Amniotic epithelial cell (primary cell): ENCODE measurements at places on chromosomes 1 and 21.
A peak's percentile ranks its signal among the peaks of the same experiment; 100 is the strongest.

GRCh38 chr21:32163386-32163785 lies 115.5 kb downstream of the MIS18A start:
- DNase-seq, result no peak

- DNase-seq, result peak; percentile 90
These were observed 89.7 kb downstream of the PBX1 start for GRCh38 chr1:164648636-164649035.

DNA sequence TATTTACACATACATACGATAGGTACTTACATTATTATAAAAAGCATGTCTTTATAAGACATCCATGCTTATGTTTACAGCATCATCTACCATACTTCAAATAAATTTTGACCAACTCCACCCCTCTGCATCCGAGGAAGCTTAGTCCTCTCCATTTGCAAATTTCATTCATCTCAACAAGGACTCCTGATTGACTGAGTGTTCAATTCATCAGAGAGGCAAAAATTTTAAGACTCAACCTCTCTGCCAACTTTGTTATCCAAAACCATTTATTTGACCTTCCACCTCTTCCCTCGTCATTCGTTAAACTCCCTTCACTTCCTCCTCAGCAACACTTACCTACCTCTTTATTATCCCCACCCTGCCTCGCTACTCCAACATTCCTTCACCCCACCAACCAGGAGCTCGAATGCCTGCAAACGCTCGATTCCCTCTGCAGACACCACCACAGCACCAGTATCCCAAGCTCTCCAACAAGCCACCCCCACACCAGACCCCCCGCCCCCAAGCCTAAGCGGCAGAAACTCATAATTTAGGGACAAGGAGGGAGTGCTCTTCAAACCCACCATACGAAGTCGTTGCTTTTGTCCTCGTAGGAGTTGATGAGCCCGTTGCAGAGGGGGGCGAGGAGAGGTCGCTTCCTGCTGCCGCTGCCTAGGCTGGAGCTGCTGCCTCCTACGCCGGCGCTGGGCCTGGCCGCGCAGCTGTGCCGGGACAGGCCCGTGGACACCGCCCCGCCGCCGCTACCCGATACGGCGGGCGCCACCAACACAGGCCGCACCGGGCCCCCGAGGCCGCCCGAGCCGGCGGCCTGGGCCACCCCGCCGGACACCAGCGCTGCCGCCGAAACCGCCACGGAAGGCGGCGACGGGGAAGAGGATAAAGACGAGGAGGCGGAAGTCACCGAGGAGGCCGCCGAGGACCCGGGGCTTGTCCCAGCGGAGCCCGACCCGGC lies 803 bp downstream of the COP1 start:
- DNase-seq, result peak; percentile 22

DNA sequence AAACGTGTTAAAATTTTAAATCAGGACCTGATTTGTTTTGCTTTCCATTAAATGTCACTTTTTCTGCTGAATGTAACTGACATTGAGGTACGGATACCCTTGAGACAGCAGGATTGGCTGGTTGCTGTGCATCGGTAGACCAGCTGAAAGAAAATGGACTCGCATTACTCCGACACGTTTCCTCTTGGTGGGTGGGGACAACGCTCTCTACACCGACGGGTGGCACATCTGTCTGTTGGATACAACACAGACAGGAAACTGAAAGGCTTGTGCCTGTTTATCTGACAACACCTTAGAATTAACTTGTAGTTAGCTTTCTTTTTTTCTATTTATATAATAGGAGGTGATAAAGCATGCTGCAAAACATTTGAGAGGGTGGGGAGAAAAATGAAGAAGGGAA lies 19.4 kb downstream of the PRPF38A start:
- DNase-seq, result no peak

DNA sequence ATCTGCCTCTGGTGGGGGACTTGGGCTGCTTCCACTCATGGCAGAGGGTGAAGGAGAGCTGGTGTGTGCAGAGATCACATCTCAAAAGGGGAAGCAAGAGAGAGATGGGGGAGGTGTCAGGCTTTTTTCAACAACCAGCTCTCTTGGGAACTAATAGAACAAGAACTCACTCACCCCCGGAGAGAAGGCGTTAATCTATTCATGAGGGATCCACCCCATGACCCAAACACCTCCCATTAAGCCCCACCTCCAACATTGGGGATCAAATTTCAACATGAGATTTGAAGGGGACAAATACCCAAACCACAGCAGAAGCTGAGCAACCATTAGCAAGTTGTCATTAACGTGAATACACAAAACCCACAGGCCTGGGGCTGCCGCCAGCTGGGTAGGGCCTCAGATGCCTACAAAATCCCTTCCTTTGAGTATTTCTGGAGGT lies 12.0 kb upstream of the VWA5B1 start:
- DNase-seq, result no peak

GRCh38 chr1:19128968-19129514 lies 81.0 kb downstream of the UBR4 start:
- no peak for DNase-seq

GRCh38 chr1:178275553-178275952 lies 181.6 kb downstream of the RASAL2 start:
- no peak for DNase-seq

DNA sequence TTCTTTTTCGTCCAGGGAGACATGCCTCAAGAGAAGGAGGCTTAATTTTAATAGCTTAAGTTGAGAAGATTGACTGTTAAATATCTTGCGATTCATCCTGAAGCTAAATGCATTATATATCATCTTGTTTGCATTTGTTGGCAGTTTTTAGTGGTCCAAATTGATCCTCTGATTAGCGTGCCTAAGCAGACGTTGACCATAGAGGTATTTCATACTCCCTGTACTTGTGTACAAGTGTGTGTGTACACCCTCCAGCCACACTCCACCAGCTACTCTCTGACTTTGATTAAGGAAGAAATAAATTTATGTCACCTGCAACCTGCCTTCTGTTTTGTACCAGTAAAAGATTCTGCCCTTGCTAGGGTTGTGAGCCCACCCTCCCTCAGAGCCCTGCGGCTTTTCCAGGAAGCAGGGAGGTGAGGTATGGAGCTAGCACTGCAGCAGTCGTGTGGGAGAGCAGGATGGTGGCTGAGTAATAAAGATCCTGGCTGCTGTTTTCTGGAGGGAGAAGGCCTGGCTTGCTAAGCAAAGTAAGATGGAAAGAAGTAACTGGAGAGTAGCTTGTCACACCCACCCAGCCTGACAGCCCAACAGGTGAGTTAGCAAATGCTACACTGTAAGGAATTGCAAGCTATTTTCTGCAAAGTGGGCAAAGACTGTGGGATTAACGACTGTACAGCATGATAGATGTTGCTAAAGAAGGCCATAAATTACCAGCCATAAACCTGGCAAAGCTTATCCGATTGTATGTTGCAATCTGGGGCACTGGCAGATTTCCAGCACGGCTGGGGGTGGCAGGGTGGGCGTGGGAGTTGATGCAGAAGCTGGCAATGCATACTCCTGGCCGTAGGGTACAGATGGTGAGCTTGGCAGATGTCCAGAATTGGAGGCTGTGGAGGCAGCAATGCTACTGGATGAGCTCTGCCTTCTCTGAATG lies 170.2 kb downstream of the TNR start:
- DNase-seq, result no peak

- peak; percentile 27 for DNase-seq
These were observed 296.1 kb upstream of the SGIP1 start for GRCh38 chr1:66237722-66238479.

- no peak for DNase-seq
These were observed 59.3 kb downstream of the NKAIN1 start for GRCh38 chr1:31180338-31180737.

DNA sequence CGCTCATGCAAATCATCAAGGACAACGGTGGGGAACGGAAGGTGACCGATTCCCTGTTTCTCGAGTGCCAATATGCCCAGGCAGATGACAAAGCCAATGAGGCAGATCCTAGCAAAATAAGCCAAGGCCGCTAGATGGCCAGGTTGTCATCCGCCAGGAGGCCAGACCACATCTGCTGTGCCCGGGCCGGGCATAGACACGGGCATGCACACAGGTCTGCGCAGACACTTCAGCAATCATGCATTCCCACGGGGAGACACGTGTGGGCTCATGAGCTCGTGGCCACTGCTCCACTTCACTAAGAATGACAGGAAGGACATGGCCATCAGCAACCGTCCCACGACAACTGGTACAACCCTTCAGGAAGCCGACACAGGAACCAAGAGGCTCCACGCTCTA lies 23.4 kb downstream of the WDR4 start:
- DNase-seq, result no peak

DNA sequence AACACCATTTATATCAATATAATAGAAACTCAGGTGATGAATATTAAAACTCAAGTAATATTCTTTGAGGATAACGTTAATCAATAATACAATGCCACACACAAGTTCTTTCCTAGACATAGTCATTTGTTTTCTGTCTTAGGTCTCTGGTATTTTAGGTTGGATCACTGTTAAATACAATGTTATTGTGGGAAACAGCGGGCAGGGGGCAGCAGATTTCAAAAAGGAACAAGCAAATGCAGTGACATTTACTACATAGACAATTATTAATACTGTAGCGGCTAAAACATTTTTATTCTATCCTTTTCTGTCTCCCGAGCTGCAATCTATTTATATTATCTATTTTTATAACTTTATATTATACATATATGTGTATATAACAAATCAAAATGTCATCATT lies 186.4 kb upstream of the ZNHIT6 start:
- DNase-seq, result peak; percentile 27

GRCh38 chr21:35510294-35510693 lies 461.2 kb upstream of the RUNX1 start:
- DNase-seq, result no peak

DNA sequence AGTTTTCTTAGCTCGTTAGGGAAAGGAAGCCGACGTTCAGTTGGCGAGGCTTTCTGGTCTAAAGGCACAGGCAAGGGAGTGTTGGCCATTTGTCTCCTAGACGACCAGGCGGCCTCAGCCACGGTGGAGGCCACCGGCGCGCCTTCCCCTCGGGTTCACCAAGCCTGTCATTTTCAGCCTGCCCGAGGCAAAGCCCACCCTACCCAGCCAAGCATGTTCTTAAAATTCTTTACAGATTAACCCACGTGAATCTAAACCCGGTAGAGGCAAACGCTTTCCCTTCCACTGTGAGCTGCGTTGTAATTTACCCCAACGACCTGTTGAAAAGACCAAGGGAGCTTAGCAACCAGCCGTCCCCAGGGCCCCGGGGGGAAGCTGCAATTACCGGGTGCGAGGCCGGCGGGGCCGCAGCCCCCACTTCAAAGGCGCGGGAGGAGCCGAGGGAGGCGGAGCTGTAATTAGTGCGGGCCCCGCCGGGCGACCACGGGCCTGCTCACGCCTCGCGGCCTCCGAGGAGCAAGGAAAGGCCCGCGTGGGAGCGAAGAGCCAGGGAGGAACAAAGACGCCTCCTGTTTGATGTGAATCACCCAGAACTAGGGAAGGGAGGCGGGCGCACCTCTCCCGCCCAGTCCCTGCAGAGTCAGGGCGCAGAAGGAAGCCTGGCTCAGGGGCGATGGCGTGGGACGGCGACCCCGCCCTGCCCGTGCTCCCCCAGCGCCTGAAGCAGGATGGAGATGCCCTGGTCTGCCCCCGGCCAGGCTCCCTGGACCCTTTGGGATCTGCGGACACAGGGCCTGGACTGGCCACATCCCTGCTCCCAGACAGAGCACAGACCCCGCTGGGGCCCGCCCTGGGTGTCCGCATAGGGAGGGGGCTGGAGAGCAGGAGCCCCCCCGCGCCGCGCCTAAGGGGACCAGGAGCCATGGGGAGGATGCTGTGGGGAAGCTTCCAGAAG lies 12.1 kb upstream of the TSPEAR start:
- peak; percentile 7 for DNase-seq

DNA sequence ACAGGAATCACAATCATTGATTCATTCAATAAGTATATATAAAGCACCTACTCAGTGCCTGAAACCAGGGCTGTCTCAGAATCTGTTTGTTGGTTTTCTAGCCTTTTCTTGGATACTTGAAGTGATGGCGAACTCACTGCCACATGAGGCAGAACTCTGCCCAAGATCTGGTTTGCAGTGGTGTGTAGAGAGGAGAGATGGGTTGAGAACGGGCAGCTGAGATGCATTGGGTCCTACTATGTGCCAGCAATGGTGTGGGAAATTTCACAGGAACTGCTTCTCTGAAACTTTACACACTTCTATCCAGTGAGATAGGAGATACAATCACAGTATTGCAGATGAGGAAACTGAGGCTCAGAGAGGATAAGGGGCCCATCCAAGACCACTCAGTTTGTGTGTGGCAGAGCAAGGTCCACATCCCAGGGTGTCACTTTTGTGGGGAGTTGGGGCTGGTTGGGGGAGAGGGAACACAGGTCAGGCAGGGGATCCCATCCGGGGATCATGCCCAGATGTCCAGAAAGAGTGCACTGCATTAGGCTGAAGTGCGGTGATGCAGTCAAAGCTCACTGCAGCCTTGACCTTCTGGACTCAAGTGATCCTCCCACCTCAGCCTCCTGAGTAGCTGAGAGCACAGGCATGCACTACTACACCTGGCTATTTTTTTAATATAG lies 83.7 kb upstream of the IFFO2 start:
- no peak for DNase-seq

DNA sequence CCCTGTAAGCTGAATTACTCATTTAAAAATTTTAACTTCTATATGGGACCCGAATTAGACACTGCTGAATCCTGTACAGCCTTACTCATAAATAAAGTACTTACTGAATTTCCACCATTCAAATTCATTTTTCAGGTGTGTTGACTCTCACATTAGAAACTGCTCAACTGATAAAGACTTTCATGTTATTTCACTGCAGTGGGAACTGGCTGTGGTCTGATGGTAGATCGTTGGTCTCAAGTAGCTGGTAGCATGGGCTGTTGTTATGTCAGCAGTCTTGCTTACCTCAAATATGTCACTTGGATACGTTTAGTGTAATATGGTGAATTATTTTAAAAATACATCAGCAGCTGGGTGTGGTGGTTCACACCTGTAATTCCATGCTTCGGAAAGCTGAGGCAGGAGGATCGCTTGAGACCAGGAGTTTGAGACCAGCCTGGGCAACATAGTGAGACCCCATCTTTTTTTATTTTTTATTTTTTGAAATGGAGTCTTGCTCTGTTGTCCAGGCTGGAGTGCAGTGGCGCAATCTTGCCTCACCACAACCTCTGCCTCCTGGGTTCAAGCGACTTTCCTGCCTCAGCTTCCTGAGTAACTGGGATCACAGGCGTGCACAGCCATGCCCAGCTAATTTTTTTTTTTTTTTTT lies 10.4 kb downstream of the DEGS1 start:
- DNase-seq, result no peak

DNA sequence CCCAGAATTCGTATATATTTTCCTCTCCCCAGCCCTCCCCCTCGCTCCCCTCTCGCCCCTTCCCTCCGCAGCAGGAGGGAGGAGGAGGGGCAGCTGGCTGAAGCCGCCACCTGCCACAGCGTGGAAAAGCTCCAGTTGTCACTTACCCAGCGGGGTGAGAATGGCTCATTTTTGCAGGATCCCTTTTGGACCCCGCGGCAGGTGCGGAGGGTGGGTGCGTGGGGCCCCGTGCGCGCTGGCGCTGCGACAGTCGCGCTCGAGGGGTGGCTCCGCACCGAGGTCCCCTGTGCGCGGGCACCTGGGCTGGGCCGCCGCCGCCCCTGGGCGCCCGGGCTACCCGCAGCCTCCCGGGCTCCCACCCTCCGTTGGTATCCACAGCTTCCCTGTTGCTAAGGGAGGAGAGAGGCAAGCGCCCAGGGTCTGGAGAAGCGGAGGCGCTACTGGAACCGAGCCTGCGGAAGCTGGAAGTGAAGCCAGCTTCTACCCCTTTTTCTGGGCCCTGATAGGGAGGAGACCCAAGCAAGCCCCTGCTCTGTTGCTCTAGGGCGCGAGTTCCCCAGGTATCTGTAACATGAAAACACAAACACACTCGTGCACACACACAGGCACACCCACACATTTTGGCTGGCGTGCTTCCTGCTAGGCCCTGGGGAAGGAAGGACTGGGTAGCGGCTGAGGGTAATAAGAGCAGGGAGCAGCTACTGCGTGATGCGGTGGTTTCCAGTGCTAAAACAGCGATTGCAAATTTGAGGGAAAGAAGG lies at the start of gene ERICH3:
Gene ERICH3 (minus strand): TSS at position 442 of the 761 bp plus-strand sequence. CDS start 273 bp downstream, at position 169.
- DNase-seq, result no peak
